GDM1 (cell line): ENCODE measurements at places on chromosomes 12 and 14.

DNA sequence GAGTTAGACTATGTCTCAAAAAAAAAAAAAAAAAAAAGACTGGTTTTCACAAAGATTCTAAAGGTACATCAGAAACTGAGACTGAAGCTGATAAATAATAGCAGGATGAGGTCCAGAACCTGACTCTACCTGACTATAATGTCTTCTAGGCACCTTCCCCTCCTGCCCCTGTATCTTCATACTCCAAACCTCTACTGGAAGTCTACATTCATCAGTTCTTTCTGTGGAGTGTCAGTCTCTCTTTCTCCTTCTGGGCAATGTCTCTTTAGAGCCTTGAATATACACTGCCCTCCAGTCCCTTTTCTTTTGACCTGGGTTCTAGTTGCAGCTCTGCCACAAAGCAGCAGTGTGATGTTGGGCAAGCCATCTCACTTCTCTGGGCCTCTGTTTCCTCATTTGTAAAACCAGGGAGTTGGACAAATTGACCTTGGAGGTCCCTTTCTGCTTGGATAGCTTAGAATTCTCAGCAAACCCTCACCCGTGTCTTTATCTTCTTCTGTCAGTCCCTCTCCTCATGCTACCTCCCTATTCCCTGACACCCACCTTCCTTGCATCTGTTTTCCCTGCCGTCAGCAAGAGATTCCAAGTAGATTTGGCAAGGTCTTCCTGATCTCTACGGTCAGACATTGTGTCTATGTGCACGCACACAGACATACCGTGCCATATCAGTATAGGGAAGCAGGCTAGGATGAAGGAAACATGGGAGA lies 4.3 kb downstream of the NFE2 start:
- no peak for DNase-seq

GRCh38 chr12:105275997-105276733 lies 40.2 kb upstream of the APPL2 start:
- peak; percentile 53 for DNase-seq

GRCh38 chr12:49540229-49541139 lies 1.7 kb downstream of the KCNH3 start:
- DNase-seq: no peak

DNA sequence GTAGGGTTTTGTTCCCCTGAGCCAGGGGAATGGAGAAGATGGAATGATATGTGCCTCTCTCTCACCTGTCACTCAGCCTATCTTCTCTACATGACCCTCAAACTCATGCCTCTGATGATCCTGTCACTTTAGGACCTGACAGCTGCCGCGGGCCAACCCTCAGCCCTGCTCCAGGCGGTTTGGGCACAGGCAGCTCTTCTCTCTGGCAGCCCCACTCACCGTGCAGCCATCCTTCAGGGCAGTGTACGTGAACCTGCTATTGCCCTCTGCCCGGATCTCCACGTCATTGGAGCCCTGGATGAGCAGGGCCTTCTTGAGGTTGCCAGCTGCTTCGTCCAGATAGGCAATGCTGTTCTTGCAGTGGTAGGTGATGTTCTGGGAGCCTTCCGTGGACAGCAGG lies 10.5 kb downstream of the TMEM106C start:
- no peak for DNase-seq

GRCh38 chr12:103177639-103178255 lies 220.3 kb downstream of the ASCL1 start:
- no peak for DNase-seq

DNA sequence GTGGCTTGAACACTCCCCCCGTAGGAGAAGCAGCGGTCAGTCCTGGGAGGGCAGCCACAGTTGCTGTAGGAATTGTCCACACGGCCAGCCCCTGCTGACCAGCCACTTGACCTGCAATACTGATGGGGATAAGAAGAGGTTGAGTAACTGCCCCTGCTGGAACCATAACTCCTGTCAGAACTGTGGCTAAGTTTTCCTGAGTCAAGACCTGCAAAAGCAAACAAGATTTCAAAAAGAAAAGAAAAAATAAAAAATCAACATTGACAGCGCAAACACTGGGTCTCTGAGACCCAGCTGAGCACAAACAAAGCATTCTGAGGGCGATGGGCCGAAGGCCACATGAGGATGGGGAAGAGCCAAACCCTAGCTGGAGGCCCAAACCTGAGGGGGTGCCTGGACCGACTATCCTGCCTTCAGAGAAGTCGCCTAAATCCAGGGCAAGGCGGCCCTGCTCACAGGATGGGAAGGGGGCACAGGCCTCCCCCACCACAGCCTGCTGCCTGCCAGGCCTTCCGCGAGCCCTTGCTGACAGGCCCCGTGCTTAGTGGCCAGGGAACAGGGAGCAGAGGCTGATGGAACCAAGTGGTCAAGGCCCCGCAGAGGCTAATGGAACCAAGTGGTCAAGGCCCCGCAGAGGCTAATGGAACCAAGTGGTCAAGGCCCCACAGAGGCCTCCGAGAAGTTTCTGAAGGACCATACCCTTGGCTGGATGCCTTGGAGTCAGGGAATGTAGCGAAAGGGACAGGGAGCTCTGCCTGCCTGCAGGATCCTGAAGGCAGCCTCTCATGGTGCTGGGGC lies 19.1 kb downstream of the POU6F1 start:
- no peak for DNase-seq

GRCh38 chr12:21428241-21428640 lies 9.2 kb upstream of the PYROXD1 start:
- no peak for DNase-seq

GRCh38 chr12:87671757-87672156 lies 357.4 kb downstream of the C12orf50 start:
- DNase-seq: no peak

DNA sequence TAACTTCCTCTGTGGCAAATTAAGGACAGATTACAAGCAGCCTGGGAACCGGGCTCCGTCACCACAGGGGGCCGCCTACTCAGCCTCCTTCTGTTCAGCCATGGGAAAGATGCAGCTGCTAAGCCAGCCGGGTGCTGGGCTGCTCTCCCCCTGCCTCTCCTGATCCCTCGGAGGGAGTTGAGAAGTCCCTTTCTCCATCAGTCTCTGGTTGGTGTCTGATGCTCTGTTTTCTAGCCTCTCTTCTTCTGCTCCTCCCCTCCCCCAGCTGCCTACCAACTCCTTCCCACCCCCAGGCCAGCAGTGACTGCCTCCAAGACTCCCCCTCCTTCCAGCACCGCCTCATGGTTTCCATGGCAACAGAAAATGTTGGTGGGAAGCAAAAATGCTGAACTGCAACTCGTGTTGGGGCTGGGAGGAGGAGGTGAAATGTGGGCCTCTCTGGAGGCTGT lies 486.7 kb downstream of the APAF1 start:
- DNase-seq: no peak

GRCh38 chr12:82758749-82759330 lies 72.1 kb downstream of the TMTC2 start:
- DNase-seq: no peak
